ENCODE measurements at places on chromosomes 13 and 19.

DNA sequence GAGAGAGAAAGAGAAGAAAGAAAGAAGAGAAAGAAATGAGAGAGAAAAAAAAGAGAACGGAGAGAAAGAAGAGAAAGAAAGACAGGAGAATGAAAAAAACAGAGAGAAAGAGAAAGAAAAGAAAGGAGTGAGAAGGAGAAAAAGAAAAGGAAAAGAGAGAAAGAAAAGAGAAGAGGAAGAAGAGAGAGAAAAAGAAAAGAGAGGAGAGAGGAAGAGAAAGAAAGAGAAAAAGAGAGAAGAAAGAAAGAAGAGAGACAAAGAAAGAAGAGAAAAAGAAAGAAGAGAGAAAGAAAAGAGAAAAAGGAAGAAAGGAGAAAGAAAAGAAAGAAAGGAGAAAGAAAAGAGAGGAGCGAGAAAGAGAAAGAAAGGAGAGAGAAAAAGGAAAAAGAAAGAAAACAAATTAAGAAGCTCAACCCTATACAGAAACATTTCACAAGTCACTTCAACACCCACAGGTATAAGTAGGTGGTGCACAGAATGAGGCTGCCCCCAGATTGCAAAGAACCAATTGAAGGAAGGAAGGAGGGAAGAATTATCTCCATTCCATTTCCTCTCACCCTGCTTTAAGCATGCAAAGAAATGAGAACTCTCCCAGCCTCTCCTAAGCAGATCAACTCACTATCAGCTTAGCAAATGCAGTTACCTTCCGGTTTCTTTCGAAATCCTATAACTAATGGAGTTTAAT is 98.8 kb upstream of the CACNA1A start:
- no peak for DNase-seq

- no peak for DNase-seq
These were observed 587.9 kb downstream of the LMO7 start for GRCh38 chr13:76223999-76224398.

- no peak for DNase-seq
These were observed 16.2 kb downstream of the ELAVL3 start for GRCh38 chr19:11464333-11465265.

DNA sequence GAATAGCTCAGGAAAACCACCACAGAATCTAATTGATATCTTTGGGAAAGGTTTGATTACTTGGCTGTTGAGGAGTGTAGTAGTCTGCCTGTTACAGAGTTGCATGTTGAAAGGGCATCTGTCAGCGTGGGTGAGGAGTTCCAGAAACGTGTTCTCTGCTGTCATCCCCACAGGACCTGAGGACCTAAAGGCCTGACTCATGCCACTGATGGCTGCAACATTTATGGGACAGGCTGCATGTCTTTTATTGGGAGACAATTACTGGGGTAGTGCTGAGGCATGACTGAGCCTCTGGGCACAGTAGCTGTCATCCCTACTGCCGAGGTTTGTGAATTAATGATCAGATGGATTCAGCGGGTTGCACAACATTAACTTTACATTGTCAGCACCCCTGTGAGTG is 525.9 kb downstream of the GPC6 start:
- no peak for DNase-seq

DNA sequence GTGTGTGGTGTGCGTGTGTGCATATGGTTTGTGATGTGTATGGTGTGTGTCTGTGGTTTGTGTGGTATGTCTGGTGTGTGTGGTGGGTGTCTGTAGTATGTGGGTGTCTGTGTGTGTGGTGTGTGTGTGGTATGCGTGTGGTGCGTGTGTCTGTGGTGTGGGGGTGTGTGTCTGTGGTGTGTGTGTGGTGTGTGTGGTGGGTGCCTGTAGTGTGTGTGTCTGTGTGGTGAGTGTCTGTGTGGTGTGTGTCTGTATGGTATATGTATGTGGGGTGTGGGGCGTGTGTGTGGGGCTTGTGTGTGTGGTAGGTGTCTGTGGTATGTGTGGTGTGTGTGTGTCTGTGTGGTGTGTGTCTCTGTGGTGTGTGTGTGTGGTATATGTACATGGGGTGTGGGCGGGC is 300.7 kb downstream of the TEX29 start:
- no peak for DNase-seq

All from esophagus squamous epithelium (tissue), 5 donors.